ENCODE measurements at places on chromosomes 16 and 17. TPM values are rescaled to one million over a fixed set of nuclear protein-coding genes. Genes with fewer than 3 reads are reported as not detected.

IFI35 gene
- total RNA-seq, result 33.4 TPM

YPEL2 gene
- 4.2 TPM for total RNA-seq

DPEP3 gene
- total RNA-seq, result 0.16 TPM

NHERF2 gene
- 2.8 TPM for total RNA-seq

TNFAIP1 gene
- 20.9 TPM for total RNA-seq
